ENCODE measurements at places on chromosomes 1 and 21.

DNA sequence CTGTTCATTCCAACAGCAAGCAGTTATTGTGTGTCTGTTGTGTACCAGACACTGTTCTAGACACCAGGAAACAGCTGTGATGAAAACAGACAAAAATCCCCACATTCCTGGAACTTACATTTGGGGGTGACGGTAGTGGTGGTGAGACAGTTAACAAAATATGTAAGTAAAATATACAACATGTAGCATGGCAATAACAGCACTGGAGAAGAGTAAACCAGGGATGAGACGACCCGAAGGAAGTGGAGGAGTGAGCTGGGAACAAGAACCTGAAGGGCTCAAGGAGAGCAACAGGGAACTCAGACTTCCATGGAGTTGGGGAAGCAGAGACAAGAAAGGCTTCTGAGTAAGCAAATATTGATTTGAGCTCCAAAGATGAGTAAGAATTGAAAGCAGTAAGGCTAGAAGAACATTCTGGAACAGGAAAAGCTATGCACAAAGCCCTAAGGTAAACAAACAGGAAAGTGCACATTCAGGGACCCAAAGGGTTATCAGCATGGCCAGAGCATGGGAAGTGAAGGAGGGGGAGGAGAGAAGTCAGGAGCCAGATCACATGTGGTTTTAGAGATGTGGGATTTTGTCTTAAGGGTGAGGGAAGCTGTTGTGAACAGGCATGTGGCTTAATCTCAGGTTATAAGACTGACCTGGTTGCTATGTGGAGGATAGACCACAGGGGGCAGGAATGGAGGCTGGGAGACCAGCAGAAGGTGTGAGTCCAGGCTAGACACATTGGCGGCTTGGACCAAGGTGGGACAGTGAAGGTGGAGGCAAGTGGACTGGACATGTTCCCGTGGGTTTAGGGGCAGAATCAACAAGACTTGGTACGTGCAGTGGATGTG lies 7.3 kb downstream of the CSF1 start:
- no peak for DNase-seq

DNA sequence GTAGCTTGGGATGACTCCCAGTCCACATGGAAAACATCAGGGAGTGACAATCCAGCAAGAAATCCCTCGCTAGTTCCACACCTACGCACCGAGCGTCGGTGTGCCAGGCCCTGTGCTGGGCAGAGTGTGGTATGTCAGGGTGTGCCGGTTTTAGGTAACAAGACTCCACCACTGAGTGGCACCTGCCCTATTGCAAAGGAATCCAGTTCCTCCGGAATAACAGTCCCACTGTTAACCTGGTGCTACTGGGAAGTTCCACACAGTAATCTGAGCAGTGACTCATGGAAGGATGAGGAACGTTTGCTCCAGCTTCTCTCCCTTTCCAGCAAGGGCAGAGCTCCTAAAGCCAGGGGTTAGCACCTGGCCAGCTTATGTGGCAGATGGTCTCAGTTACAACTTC lies 14.3 kb downstream of the RNF207 start:
- no peak for DNase-seq

DNA sequence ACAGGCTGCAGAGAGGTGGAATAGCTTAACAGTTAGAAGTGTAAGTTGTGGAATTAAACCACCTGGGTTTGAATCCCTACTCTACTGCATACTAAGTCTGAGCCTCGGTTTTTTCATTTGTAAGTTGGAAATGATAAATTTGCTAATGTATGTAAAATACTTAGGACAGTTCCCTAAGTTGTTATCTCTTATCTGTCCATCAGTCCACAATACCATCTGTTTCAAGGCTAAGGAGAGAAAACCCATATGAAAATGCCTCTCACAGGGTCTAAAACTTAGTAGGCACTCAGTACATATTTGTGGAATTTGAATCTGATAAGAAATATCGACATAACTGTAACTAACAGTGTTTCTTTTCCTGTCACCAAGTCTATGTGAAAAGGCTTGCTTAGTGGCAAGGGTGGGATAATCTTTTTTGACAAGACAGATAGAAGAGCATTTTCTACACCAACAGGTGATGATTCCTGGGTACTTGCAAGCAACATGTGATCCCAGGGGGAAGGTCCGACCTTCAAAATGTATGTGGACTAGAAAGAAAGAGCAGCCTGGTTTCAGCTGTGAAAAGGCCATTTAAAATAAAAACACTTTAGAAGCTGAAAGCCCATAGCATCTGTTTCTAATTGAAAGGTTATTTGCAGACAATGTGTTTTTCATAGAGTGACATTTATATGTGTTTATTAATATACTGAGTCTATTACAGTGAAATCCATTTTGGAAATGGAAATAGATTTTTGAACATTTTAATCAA lies 202.9 kb downstream of the HHAT start:
- no peak for DNase-seq

GRCh38 chr1:156101880-156102279 lies 12.6 kb upstream of the LMNA start:
- DNase-seq = no peak

GRCh38 chr1:21491488-21492355 lies 17.5 kb upstream of the ALPL start:
- peak; percentile 96 for DNase-seq

DNA sequence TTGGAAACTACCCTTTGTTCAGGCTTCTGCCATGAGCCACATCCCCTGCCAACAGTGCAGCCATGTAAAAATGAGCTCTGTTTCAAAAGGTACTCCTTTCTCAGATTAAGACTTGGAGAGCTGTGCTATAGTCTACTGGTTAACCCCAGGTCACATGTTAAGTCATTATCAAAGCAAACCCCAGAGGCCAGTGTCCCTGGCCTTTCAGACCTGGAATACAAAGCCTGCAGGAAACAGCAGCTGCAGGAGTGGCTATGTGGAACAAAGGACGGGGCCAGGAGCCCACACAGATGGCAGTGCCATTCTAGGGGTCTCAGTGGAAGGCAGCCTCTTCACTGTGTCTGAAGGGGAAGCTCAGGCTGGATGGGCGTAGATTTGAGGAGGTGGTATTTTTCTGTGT lies 6.7 kb downstream of the ZNF496 start:
- no peak for DNase-seq

DNA sequence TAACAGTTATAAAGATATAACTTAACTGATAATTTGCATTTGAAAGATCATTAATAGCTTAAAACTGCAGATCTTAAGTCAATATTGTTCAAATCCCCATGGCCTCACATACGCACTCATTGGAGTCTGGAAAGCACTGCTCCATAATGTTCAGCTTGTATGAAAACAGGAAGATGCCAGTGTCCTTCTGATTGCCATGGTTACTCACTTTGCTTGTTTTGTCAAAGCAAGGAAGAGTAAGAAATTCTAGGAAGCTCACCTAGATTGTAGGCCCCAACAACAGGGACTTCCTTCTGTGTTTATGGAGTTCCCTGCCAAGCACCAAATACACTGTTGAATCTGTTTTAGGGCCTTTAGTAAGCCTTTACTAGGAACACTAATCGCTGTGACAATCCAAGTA lies 10.9 kb downstream of the GAS5 start:
- DNase-seq = no peak

DNA sequence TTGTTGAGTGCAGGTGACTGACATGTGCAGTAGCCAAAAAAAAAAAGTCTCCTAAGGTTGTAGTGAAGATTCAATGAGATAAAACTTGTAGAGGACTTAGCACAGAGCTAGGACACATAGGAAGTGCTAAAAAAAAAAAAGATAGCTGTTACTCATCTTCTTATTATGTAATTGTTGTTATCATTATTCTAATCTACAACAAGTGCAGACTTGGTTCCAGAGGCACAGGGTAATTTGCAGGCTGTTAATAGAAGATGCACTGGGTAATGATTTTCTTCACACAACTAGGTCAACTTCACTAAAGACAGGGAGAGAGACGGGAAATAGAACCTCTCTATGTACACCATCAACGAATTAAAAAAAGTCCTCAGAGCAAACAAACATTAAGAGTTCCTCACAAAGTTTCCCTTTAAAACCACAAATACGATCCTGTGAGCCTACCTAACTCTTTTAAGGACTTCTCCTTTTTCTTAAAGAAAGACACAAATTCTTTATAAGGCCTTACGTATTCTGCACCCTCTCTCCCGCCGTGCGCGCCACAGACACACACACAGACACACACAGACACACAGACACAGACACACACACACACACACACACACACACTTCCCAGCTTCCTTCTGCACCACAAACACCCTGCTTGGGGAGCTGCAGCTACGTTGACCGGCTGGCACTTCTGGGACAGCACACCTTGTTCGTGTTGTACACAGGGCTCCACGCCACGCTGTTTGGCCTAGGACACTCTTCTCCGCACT lies 49.8 kb upstream of the GADD45A start:
- DNase-seq = no peak

- no peak for DNase-seq
Measured at GRCh38 chr1:178536329-178536728, 23.4 kb downstream of the TEX35 start.

DNA sequence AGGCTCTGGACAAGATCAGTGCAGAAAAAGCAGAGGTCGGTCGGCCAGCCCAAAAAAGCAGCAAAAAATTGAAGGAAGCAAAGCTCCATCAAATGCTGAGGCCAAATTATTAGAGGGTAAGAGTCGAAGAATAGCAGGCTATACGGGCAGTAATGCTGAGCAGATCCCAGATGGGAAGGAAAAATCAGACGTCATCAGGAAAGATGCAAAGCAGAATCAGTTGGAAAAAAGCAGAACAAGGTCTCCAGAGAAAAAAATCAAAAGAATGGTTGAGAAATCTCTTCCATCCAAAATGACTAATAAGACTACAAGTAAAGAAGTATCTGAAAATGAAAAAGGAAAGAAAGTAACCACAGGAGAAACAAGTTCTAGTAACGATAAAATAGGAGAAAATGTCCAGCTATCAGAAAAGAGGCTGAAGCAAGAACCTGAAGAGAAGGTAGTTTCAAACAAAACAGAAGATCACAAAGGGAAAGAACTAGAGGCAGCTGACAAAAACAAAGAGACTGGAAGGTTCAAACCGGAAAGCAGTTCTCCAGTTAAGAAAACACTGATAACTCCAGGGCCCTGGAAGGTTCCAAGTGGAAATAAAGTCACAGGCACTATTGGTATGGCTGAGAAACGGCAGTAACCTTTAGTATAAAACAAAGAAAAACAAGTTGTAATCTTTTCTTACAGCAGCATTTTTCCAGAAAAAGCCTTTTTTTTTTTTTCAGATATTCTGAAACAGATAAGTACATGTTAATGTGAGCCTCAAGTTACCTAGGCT lies 75.7 kb downstream of the PHTF1 start:
- DNase-seq = no peak

GRCh38 chr1:81414488-81415015 lies 386.2 kb upstream of the ADGRL2 start:
- peak; percentile 74 for DNase-seq

DNA sequence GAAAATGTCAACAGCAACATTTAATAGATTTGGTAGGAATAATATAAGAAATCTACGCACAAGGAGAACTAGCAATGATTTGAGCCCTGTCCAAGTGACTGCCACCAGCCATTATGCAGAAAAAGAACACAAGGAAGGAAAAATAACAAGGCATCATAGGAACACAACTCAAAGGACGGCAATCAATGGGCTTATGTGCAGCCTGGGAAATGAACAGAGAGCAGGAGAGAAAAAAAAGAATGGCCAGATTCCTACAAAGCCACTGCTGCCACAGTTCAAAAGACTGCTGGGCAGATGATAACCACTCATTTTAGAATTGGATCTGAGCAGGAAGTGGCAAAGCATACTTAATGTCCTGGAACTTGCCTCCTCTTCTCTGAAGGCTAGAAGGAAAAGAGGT lies 274.3 kb upstream of the CAMK1G start:
- DNase-seq = no peak

GRCh38 chr1:231626951-231627614 lies 493 bp downstream of the DISC1 start:
- DNase-seq = peak; percentile 70

- DNase-seq = no peak
Measured at GRCh38 chr1:176384841-176385240, 78.1 kb upstream of the PAPPA2 start.

- DNase-seq = no peak
Measured at GRCh38 chr1:26626994-26627393, 68.8 kb upstream of the ARID1A start.

DNA sequence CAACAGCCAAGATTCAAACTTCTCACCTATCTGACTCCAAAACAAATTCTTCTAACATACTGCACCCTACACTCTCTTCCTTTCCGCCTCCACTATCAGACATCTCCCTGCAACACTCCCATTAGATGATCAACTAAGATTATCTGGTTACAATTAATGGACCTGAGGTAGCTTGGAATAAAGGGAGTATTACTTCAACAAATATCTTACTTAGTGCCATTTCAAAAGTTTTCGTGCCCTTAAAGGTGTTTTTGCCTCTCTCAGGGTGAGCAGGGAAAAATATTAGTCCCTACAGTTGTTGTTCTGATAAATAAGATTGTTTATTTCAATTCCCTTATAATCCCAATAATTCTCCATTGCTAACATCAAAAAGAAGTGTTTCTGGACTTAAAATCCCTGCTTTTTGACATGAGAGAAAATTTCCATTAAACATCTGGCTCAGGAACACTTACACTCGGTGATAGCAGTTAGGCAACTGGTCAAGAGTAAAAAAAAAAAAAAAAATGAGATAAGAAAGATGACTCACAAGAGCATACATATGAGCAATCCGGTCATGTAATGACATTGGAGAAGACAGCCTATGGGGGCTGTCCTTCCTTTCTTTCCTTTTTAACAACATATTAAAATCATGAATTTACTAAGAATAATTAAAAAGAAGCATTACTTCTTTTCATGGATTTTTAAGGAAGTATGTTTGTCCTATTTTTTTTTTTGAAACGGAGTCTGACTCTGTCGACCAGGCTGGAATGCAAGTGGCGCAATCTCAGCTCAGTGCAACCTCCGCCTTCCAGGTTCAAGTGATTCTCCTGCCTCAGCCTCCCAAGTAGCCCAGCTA lies 7.6 kb downstream of the RSBN1 start:
- peak; percentile 10 for DNase-seq

- no peak for DNase-seq
Measured at GRCh38 chr21:34612557-34612956, 2.4 kb downstream of the RCAN1 start.

- no peak for DNase-seq
Measured at GRCh38 chr1:64866689-64867088, 99.7 kb downstream of the JAK1 start.

DNA sequence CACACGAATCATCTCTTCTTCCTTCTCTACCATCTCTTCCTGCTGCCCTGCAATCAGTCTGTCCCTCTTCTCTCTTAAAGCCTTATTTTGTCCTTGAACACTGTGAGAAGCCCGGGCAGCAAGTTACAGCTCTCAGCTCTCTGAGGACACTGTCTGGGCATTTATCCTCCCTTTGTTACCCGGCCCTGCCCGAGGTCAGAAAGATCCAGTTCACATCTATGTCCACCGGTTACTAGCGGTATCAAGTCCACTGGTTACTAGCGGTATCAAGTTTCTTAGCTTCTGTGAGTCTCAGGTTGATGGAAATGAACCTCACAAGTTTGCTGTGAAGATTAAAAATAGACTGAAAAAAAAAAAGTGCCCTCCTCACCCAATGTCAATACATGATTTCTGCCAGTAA lies 18.8 kb downstream of the IFNLR1 start:
- no peak for DNase-seq

- DNase-seq = no peak
Measured at GRCh38 chr1:15324869-15325335, 77.9 kb downstream of the FHAD1 start.

- no peak for DNase-seq
Measured at GRCh38 chr1:154819628-154820590, 50.2 kb downstream of the KCNN3 start.

- no peak for DNase-seq
Measured at GRCh38 chr1:241048622-241049021, 308.4 kb downstream of the RGS7 start.
